ENCODE measurements at places on chromosomes 6 and 20. TPM values are rescaled to one million over a fixed set of nuclear protein-coding genes. Genes with fewer than 3 reads are reported as not detected.

The DPPA5 gene
- not detected for total RNA-seq

The C6orf52 gene
- 2.2 TPM for total RNA-seq

The RSPO3 gene
- not detected for total RNA-seq

The PHACTR3 gene
- not detected for total RNA-seq

The SOX18 gene
- total RNA-seq: 70.0 TPM

The GJA10 gene
- total RNA-seq: not detected

The SLCO4A1 gene
- 13.3 TPM for total RNA-seq

DNA sequence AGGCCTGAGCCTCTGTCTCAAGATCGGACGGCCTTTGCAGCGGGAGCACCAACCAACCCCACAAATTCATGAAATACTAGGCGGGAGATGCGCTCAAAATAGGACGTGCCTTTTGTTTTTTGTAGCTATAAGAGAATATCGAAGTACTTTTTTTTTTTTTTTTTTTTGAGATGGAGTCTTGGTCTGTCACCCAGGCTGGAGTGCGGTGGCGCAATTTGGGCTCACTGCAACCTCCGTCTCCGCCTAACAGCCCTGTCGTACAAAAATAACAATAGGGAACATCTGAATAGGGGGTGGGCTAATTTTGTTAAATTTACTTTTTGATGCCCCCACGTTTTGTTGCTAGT, 5.9 kb upstream of the TUBB2A start:
- H3K4me3 ChIP-seq: peak overlapping the region; percentile 67
- no peak for DNase-seq
- peaks cover 37% of the 10 kb centered on the region for H3K4me1 ChIP-seq
- H3K36me3 ChIP-seq: no peaks in the 10 kb centered on the region
- H3K27ac ChIP-seq: peak overlapping the region; percentile 19

DNA sequence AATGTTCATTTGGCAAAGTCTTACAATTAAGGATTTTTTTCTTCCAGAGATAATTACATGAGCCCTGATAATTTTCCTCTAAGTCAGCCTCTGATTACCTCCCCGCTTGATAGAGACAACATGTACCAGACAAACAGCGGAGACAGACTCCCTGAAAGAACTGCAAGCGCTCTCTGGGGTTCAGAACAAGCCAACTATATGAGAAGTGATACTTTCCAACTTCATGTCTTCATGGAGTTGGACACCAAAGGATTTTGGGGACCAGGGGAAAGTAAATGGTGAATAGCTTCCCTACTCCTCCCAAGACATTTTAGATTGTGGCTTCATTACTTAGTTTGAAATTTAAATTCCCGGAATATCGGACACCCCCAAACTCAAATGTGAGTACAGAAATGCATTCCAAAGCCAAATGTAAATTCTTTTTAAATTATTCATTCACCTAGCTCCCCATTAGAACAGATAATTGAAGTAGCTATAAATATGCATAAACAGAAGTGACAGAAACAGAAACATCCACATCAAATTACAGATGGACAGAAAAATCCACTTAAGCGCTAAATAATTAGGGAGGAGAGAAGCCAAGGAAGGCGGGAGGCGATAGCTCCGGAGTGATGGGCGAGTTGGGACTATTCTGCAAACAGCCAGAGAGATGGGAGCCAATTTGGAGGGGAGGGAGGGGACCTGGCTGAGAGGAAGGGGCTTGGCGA, 129.7 kb upstream of the AKAP12 start:
- no peaks in the 10 kb centered on the region for H3K36me3 ChIP-seq
- H3K4me1 ChIP-seq: peaks cover 13% of the 10 kb centered on the region
- no peak overlapping the region for H3K4me3 ChIP-seq

DNA sequence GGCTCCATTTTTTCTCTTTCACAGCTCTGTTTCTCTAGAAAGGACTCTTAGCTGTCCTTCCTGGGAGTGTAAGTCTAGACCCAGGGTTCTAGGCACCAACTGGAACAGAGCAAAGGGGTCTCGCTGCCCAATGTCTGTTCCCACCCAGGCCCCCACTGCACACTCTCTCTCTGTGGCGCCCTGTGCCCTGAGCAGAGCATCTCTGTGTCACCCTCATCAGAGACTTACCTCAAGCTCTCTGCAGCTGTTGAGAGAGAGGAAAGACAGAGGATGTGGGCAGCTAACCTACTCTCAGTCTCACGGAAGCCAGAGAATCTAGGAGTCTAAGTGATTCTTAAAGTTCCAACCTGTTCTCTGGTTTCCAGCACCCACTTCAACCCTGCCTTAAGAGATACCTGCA, 9.5 kb downstream of the NCR2 start:
- H3K4me3 ChIP-seq: no peak overlapping the region
- peaks cover 15% of the 10 kb centered on the region for H3K27me3 ChIP-seq
- H3K36me3 ChIP-seq: no peaks in the 10 kb centered on the region
- H3K27ac ChIP-seq: no peak overlapping the region
- H3K4me1 ChIP-seq: no peaks in the 10 kb centered on the region

- H3K4me3 ChIP-seq: no peak overlapping the region
- H3K27ac ChIP-seq: peak overlapping the region; percentile 24
- no peak for DNase-seq
- H3K27me3 ChIP-seq: no peaks in the 10 kb centered on the region
- no peaks in the 10 kb centered on the region for H3K36me3 ChIP-seq
Measured at GRCh38 chr6:3296537-3296936, 37.8 kb downstream of the PSMG4 start.

GRCh38 chr6:4342407-4343137, 207.2 kb upstream of the ECI2 start:
- H3K27ac ChIP-seq: no peak overlapping the region
- no peak overlapping the region for H3K4me3 ChIP-seq
- no peaks in the 10 kb centered on the region for H3K27me3 ChIP-seq
- DNase-seq: no peak
- H3K36me3 ChIP-seq: no peaks in the 10 kb centered on the region
- peaks cover 7% of the 10 kb centered on the region for H3K4me1 ChIP-seq

DNA sequence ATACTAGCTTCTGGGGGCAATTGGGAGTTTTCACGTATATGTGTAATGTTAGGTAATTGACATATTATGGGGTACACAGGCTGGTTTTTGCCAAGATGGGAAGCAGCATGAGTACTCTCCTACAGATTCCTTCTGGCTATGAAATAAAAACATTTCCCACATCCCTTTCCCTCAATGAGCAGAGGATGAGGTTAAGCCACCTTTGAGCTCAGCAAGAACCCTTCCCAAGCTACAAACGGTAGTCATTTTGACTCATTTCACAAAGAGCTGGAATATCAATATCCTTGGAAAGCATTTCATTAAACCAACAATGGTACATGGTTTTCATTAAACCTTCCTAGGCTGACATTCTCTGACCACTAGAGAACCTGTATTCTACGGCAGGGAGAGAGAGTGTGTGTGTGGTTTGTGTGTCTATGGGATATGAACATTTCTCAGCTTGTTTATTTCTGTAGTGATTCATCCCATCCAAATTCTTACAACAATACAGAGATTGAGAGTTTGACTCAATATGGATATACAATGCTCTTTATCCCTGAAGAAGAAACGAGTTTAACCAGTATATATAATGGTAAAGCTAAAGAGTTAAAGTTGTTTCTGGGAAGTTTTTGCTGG, 119.5 kb downstream of the ARHGAP18 start:
- H3K27me3 ChIP-seq: no peaks in the 10 kb centered on the region
- H3K4me3 ChIP-seq: no peak overlapping the region
- H3K27ac ChIP-seq: peak overlapping the region; percentile 55

GRCh38 chr20:34615477-34615876, 57.0 kb downstream of the MAP1LC3A start:
- peaks cover 9% of the 10 kb centered on the region for H3K36me3 ChIP-seq
- DNase-seq: no peak
- H3K27me3 ChIP-seq: no peaks in the 10 kb centered on the region
- no peak overlapping the region for H3K27ac ChIP-seq

DNA sequence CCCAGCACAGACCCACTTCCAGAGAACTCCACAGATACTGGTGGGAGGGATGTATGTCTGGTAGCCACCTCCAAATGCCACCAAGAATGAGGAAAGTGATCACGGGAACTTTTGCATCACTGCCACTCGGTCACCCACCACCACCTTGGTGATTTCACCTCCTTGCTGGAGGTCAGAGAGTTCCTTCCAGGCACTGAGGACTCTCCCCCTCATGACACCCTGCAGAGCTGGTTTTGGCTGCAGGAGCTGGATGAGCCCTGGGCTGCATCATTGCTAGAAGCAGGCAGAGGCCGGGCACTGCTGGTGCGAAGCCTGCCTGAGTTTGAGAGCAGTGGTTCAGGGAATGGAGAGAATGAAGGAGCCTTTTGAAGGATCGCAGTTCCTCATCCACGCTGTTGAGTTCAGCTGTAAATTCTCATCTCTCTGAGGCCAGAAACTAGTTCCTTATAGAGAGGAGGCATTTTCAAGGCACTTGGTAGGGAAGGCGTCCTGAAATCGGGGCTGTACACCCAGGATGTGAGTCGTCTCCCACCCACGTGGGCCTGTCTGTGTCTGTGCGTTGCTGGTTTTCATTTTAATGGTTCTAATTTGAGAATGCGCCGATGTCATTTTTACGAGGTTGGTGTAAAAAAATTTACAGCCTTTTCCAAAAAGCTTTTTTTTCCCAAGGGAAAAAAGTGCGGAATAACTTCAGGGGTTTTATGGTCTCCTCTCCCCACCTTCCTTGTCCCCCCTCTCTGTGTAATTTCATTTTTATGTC, 25.0 kb downstream of the FOXP4 start:
- H3K4me1 ChIP-seq: peaks cover 13% of the 10 kb centered on the region
- no peak for DNase-seq
- peaks cover 80% of the 10 kb centered on the region for H3K36me3 ChIP-seq
- no peaks in the 10 kb centered on the region for H3K27me3 ChIP-seq
- no peak overlapping the region for H3K4me3 ChIP-seq

- H3K27ac ChIP-seq: no peak overlapping the region
- no peak for DNase-seq
- H3K27me3 ChIP-seq: no peaks in the 10 kb centered on the region
- no peaks in the 10 kb centered on the region for H3K4me1 ChIP-seq
Measured at GRCh38 chr20:42749556-42749955, 440.1 kb downstream of the PTPRT start.

- no peaks in the 10 kb centered on the region for H3K27me3 ChIP-seq
- H3K36me3 ChIP-seq: peaks cover 41% of the 10 kb centered on the region
- H3K4me1 ChIP-seq: peaks cover 8% of the 10 kb centered on the region
- H3K4me3 ChIP-seq: no peak overlapping the region
- DNase-seq: no peak
- H3K27ac ChIP-seq: no peak overlapping the region
Measured at GRCh38 chr20:3156811-3157619, 2.6 kb downstream of the FASTKD5 start.

DNA sequence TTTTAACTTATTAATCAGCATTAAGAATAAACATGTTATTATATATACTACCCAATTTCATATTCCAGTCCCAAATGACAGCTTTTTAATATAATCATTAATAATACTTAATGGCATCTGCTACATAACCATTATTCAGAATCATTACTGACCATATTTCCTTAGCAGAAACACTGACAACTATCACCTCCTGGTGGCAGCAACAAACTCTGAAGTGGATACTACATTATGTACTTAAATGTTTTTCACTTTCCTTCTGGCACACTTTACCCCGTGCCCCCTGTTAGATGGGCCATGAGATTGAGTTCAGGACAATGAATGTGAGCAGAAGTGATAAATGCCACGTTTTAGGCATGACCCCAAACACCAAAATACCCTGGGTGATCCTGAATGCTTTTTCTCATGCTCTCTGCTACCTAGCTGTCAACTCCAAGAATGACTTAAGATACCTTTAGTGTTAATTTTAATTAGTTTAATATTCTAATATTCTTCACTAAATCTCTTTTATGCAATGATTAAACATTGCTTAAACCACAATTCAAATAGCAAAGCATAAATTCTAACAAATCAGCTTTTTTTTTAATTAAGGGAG, 77.1 kb downstream of the LMBRD1 start:
- H3K4me1 ChIP-seq: no peaks in the 10 kb centered on the region
- H3K36me3 ChIP-seq: no peaks in the 10 kb centered on the region
- no peak for DNase-seq
- H3K4me3 ChIP-seq: no peak overlapping the region

DNA sequence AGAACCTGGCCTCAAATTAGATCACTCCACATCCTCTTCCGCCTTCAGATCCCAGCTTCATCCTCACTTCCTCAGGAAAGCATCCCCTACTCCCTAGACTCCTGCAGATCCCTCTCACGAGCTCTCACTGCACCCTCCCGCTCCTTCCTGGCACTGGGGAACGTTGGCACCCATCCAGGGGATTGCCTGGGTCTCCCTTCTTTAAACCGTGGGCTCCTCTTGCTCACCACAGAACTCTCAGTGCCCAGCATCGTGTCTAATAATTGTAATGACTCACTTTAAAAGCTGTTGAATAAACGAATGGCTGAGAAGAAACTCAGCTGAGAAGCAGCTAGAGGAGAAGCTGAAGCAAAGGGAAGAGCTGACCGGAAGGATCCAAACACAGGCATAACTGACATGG, 20.4 kb downstream of the ZC3H12D start:
- H3K4me1 ChIP-seq: no peaks in the 10 kb centered on the region
- no peak overlapping the region for H3K27ac ChIP-seq
- H3K27me3 ChIP-seq: no peaks in the 10 kb centered on the region
- DNase-seq: no peak

- H3K4me1 ChIP-seq: peaks cover 20% of the 10 kb centered on the region
- no peak overlapping the region for H3K27ac ChIP-seq
- H3K27me3 ChIP-seq: no peaks in the 10 kb centered on the region
- DNase-seq: peak; percentile 47
- H3K36me3 ChIP-seq: no peaks in the 10 kb centered on the region
Measured at GRCh38 chr6:52375780-52376556, 14.0 kb downstream of the PAQR8 start.

GRCh38 chr6:16624636-16625290, 136.5 kb downstream of the ATXN1 start:
- peaks cover 12% of the 10 kb centered on the region for H3K4me1 ChIP-seq
- H3K4me3 ChIP-seq: no peak overlapping the region
- no peak overlapping the region for H3K27ac ChIP-seq
- H3K36me3 ChIP-seq: peaks cover 7% of the 10 kb centered on the region

- no peaks in the 10 kb centered on the region for H3K4me1 ChIP-seq
- no peak overlapping the region for H3K27ac ChIP-seq
- no peak overlapping the region for H3K4me3 ChIP-seq
- no peaks in the 10 kb centered on the region for H3K36me3 ChIP-seq
- no peak for DNase-seq
Measured at GRCh38 chr6:11346516-11346915, 114.0 kb upstream of the NEDD9 start.

DNA sequence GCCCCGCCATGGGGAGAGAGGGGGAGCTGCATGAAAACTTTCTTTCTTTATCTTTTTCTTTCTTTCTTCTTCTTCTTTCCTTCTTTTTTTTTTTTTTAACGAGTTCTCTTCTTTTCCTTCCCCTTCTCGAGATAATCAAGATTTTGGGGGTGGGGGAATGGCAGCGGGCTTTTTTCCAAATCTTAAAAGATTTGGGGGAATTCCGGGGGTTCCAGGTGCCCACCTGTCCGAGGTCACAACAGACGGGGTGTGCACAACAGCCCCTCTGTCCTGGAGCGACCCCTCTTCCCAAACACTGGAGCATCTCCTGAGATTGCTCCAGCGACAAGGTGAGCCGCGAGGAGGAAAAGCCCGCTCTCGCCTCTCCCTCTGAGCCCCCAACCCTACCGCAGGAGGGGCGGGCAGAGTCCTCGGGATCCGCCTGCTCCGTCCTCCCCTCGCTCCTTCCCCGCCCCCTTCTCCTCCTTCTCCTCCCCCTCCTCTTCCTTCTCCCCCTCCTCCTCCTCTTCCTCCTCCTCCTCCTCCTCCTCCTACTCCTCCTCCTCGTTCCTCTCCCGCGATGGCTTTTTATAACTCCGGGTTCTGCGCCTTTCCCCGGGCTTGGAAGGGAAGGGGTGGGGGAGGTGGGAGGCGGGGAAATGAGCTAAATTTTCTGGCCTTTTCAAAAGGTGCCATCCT, 689 bp upstream of the KCNB1 start:
- H3K4me3 ChIP-seq: no peak overlapping the region
- H3K4me1 ChIP-seq: peaks cover 12% of the 10 kb centered on the region
- no peaks in the 10 kb centered on the region for H3K36me3 ChIP-seq
- peaks cover 19% of the 10 kb centered on the region for H3K27me3 ChIP-seq
- no peak for DNase-seq
- no peak overlapping the region for H3K27ac ChIP-seq
